ENCODE measurements at places on chromosomes 2 and 18.

GRCh38 chr2:188078534-188078933 is 213.1 kb upstream of the GULP1 start:
- no peak for DNase-seq

- no peak for DNase-seq
Observed at GRCh38 chr18:12346240-12346565, 30.8 kb downstream of the AFG3L2 start.

GRCh38 chr2:65032019-65032975 is 23.9 kb upstream of the CEP68 start:
- DNase-seq = no peak

DNA sequence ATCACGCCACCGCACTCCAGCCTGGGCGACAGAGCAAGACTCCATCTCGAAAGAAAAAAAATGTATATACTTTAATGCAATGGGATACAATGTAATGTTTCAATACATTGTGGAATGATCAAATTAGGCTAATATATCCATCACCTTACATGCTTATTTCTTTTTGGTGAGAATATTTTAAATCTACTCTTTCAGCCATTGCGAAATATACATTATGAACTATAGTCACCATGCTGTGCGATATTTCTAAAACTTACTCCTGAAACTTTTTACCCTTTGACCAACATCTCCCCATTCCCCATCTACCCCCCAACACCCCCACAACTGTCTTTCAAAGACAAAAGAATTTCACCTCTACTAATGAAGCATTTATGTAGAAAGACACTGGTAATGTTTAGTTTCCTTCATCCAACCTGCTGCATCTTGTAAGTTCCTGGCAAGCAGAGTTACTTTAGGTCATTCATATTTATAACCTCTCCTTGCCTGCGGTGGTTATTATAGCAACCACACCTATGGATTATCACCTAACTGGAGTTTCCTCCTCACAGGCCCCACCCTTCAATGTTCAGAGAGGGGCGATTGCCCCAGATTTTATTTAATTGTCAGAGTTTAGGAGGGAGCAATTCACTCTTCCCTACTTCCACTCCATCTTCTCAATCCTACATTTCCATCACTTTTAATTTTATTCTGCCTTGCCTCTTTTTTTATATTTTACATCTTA is 1.2 kb upstream of the ME2 start:
- DNase-seq = no peak

- no peak for DNase-seq
Observed at GRCh38 chr2:238728330-238729260, 119.3 kb upstream of the TWIST2 start.

DNA sequence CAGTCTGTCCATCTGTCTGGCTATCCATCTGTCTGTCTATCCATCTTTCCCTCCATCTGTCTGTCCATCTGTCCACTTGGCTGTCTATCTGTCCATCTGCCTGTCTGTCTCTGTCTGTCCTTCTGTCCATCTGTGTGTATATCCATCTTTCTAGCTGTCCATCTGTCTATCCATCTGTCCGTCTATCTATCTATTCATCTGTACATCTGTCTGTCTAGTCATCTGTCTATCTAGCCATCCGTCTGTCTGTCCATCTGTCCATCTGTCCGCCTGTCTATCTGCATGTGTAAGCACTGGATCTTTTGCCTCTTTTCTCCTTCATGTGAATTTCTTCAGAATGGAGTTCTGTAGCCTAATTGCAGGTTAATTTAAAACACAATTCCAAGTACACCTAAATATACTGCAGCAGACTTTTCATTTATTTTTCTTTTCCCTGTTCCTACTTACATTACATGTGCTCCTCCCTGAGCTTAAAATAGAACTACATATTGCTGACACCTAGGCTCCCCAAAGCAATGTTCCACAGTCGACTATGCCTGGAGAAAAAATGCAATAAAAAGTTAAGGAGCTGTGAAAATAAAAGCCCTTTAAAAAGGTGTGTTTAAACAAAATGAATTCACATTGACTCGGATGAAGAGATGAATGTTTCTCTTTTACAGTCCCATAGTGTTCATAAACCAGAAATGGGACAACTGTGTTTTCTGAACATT is 37.4 kb upstream of the TXNDC2 start:
- no peak for DNase-seq

DNA sequence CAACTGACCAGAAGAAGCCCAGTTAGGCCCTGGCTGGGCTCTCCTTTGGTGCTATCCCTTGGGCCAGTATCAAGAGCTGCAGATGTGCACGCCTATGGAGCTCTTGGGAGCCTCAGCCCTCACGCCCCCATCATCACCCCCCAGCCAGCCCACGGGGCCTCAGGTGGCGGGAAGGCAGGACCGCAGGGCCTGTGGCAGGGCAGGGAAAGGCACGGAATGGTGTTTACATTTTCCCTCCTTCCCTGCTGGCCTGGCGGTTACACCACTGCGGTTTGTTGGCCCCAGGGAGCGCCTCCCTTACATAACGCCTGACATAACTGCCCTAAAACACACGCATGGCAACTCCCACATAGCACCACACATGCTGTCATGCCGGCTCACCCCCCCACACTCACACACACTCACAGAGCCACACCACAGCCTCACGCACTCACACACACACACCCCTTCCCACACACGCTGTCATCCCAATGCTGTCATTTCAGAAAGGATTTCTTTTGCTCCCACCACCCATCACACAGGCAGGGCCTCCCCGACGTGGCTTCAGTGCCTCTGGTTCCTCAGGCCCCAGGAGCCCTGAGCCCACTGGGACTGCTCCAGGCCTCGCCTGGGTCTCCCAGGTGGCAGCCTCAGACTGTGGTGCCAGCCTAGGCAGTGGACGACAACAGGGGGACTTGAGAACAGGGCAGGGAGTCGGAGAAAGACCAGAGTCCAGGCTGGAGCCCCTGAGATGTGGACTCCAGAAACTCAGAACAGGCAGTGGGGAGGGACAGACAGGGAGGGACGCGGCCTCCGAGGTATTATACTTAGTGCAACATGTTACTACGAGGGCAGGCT is 15.7 kb downstream of the ZFP36L2 start:
- no peak for DNase-seq

DNA sequence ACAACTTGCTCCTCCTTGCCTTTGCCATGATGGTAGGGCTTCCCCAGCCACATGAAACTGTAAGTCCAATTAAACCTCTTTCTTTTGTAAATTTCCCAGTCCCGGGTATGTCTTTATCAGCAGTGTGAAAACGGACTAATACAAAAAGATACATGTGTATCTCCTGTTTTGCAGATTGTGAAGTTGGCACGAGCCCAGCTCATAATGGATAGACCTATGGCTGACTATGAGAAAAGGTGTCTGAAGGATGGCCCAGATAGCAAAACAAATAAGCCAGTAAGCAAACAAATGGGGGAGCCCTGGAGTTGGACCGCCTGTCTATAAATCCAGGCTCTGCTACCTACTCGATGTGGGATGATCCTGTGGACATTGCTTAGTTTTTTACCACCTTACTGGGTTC is 15.5 kb upstream of the PRKCE start:
- DNase-seq = no peak
